ENCODE measurements at places on chromosomes 2 and 18.

GRCh38 chr2:167890739-167891138 lies 356.7 kb downstream of the STK39 start:
- DNase-seq = no peak

- DNase-seq = no peak
Measured at GRCh38 chr2:150587547-150588505, 100.4 kb upstream of the RND3 start.

DNA sequence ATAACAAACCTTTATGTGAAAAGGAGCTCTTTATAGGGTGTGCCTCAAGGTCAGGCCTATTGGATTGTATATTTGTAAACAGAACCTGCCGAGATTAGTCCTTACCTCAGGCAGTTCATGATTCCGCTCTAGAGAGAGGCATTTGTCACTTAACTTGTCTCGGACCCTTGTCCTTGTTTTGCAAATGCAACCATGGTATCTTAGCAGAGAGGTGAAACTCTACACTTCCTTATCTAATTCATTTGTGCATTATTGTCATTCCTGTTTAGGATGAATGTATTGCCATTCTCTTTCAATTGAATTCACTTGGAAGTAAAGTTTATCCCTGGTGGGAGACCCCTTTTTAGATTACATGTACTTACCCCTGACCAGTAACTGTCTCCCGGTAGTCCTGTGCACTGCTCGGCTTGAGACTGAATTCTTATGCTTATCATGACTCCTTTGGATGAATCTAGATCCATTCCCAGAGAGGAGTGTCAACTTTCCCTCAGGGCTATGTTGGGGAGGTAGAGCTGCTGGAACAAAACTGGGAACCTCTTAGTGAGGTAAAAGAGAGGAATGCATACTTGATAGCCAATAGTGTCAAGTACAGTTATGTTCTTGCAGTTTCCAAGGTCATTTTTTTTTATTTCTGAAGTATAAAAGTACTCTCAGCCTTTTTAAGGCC lies 46.6 kb downstream of the SGPP2 start:
- DNase-seq = no peak

GRCh38 chr2:44171018-44171417 lies 2.3 kb downstream of the PPM1B start:
- DNase-seq = no peak

DNA sequence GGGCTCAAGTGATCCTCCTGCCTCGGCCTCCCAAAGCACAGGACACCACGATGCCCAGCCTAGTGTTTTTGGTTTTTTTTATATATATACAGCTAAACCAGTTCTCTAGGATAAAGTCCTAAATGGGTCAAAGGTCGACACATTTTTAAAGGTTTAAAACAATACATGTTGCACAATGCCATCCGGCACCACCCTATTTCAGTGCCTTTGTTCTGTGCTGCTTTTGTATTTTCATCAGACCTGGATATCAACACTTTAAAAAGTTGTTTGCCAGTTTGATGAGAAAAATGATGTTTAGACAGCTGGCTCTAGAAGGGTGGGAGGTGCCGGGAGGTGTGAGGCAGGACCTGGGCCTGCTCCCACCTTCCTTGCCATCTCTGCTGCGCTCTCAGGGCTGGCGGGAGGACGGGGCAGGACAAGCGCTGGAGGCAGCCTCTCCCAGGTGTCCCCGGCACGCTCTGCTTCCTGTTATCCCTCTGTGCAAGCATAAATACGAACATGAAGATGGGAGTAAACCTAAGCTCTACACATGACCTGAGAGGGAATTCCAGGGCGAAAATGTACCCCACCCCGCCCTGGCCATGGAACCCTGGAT lies 103.7 kb downstream of the HS6ST1 start:
- no peak for DNase-seq

GRCh38 chr18:74524097-74524496 lies 10.2 kb upstream of the CNDP1 start:
- no peak for DNase-seq

GRCh38 chr2:181471226-181471625 lies 14.0 kb downstream of the ITGA4 start:
- DNase-seq = no peak

- no peak for DNase-seq
Measured at GRCh38 chr2:69659349-69659748, 15.8 kb upstream of the AAK1 start.

All from SJSA1 (cell line).